Testis (tissue), 5 donors: ENCODE measurements at places on chromosomes 2 and 18.

- H3K27ac ChIP-seq: no peak overlapping the region
- no peaks in the 10 kb centered on the region for H3K4me1 ChIP-seq
- H3K4me3 ChIP-seq: no peak overlapping the region
- H3K27me3 ChIP-seq: no peaks in the 10 kb centered on the region
- DNase-seq: no peak
- H3K36me3 ChIP-seq: no peaks in the 10 kb centered on the region
Observed at GRCh38 chr2:190452433-190452832, 44.3 kb downstream of the MFSD6 start.

- no peak overlapping the region for H3K4me3 ChIP-seq
- no peaks in the 10 kb centered on the region for H3K27me3 ChIP-seq
- DNase-seq: no peak
- no peaks in the 10 kb centered on the region for H3K4me1 ChIP-seq
- H3K36me3 ChIP-seq: no peaks in the 10 kb centered on the region
- no peak overlapping the region for H3K27ac ChIP-seq
Observed at GRCh38 chr18:49966090-49966489, 152.8 kb upstream of the ACAA2 start.

DNA sequence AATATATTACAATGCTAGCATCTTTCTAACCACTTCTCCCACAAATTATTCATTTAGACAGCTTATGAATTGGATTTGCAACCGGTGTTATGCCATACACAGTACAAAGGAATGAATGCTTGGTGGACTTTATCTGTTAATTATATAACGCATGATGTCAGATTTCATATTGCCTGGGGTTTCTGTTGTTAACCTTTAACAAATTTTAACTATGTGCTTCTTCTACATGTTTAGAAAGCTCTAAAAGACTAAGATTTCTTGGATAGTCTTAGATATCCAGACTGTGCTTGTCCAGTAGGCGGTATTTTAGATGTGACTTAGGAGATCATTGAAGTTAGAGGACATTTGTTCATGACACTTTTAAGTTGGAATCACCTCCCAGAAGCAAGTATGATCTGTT is 976.3 kb downstream of the TMEM182 start:
- no peaks in the 10 kb centered on the region for H3K4me1 ChIP-seq

GRCh38 chr2:147101941-147102790 is 742.7 kb upstream of the ACVR2A start:
- H3K36me3 ChIP-seq: no peaks in the 10 kb centered on the region
- H3K4me1 ChIP-seq: no peaks in the 10 kb centered on the region
- no peak for DNase-seq
- no peaks in the 10 kb centered on the region for H3K27me3 ChIP-seq
- no peak overlapping the region for H3K27ac ChIP-seq

DNA sequence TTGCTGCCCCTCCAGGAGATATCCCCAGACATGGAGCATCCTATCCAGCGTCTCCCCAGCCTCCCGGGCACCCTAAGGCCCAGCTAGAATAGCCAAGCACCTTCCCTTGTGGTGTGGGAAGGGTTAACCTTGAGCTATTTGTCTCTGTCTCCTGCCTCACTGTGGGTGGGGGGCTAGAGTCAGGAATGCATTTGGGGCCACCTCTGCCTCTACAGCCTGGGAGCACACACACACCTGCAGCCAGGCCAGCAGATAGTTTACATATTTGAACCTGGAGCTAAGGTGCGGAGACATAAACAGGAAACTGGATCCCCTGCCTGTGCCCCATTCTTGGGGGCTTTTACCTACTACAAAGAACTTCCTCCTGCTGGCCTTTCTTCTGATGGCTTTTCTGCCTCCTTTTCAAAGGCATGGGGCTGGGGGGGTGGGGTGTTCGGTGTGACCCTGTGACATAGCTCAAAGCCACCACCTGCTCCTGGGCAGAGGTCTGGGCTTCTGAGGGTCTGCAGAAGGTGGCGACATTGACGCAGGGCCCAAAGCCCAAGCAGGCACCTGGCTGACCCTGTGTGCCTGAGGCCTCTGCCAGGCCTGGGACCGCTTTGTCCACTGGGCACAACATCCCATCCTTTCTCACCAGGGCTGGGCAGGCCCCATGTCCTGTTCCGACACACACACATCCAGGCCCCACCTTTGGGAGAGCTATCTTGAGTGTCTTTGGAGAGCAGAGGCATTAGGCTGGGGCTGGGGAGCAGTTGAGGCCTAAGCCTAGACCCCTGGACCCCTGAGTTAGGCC is 34.2 kb downstream of the EMX1 start:
- H3K4me1 ChIP-seq: no peaks in the 10 kb centered on the region
- H3K4me3 ChIP-seq: no peak overlapping the region
- H3K27me3 ChIP-seq: no peaks in the 10 kb centered on the region
- H3K27ac ChIP-seq: no peak overlapping the region
- no peak for DNase-seq
- H3K36me3 ChIP-seq: no peaks in the 10 kb centered on the region

- H3K4me3 ChIP-seq: no peak overlapping the region
- no peak overlapping the region for H3K27ac ChIP-seq
- no peak for DNase-seq
- H3K4me1 ChIP-seq: no peaks in the 10 kb centered on the region
Observed at GRCh38 chr2:168731002-168731401, 71.4 kb upstream of the NOSTRIN start.

DNA sequence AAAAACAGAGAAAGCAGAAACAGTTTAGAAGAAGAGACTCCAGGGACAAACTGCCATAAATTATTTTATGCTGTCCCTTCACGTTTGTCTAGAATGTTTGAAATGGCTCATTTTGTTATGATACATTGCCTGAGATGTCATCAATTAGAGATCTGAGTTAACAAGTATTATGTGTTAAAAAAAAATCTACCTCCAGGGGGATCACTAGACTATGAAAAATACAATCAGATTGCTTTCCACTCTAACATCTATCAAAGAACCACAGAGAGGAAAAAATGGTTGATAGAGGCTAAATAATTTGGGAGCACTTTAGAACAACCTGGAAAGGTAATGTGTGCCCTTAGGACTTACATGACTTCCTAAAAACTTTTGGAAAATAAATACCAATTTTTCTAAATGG is 103.8 kb upstream of the CCDC150 start:
- H3K27ac ChIP-seq: no peak overlapping the region
- DNase-seq: no peak
- no peaks in the 10 kb centered on the region for H3K36me3 ChIP-seq
- no peak overlapping the region for H3K4me3 ChIP-seq

- DNase-seq: no peak
- no peaks in the 10 kb centered on the region for H3K27me3 ChIP-seq
- H3K4me3 ChIP-seq: no peak overlapping the region
- H3K36me3 ChIP-seq: no peaks in the 10 kb centered on the region
Observed at GRCh38 chr2:172639823-172640222, 83.9 kb downstream of the PDK1 start.

DNA sequence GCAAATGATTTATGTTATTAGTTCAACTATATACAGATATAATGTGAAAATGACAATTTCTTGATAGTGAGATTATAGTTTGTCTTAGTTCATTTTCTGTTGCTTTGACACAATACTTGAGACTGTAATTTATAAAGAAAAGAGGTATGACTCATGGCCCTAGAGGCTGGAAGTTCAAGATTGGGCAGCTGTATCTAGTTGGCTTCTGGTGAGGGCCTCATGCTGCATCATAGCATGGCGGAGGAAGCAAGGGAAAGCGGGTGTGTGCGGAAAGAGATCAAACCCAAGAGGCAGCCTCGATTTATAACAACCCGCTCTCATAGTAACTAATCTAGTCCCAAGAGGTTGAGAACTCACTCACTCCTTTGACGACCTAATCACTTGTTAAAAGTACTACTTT is 11.4 kb downstream of the PLEKHA3 start:
- H3K36me3 ChIP-seq: peaks cover 2% of the 10 kb centered on the region
- no peak for DNase-seq
- H3K27ac ChIP-seq: no peak overlapping the region
- no peak overlapping the region for H3K4me3 ChIP-seq
- H3K4me1 ChIP-seq: peaks cover 5% of the 10 kb centered on the region
